K562 (cell line): ENCODE measurements at places on chromosomes 4 and X. TPM values are rescaled to one million over a fixed set of nuclear protein-coding genes. Genes with fewer than 3 reads are reported as not detected.

The BST1 gene
- total RNA-seq = not detected in 2 replicates

The CSN3 gene
- not detected in 2 replicates for total RNA-seq

The HTN3 gene
- total RNA-seq = not detected in 2 replicates

The FAM9C gene
- not detected in 2 replicates for total RNA-seq

The SULT1E1 gene
- not detected in 2 replicates for total RNA-seq

The SPIN2A gene
- 0.60 and 0.65 TPM in 2 replicates for total RNA-seq

The TRIM2 gene
- total RNA-seq = 0.09 and 0.16 TPM in 2 replicates

The AIFM1 gene
- total RNA-seq = 80.7 and 85.2 TPM in 2 replicates

The IL3RA gene
- not detected in 2 replicates for total RNA-seq

The MMGT1 gene
- total RNA-seq = 25.0 and 25.2 TPM in 2 replicates

The MAGEC3 gene
- total RNA-seq = not detected in 2 replicates

The TBC1D8B gene
- total RNA-seq = 0.07 and 0.16 TPM in 2 replicates

GRCh38 chr4:70761276-70761816 is 39.6 kb downstream of the RUFY3 start:
- H3K36me3 ChIP-seq = peaks cover 8% of the 10 kb centered on the region; the same call in 2 of the 3 replicates
- no peak for DNase-seq
- H3K27ac ChIP-seq = no peak overlapping the region
- H3K4me3 ChIP-seq = no peak overlapping the region
- no peaks in the 10 kb centered on the region for H3K27me3 ChIP-seq

GRCh38 chrX:110318664-110318968 is 731 bp upstream of the AMMECR1 start:
- DNase-seq = no peak
- peaks cover 2% of the 10 kb centered on the region; the same call in 1 of the 3 replicates for H3K36me3 ChIP-seq
- peak overlapping the region; percentile 90 for H3K27ac ChIP-seq

DNA sequence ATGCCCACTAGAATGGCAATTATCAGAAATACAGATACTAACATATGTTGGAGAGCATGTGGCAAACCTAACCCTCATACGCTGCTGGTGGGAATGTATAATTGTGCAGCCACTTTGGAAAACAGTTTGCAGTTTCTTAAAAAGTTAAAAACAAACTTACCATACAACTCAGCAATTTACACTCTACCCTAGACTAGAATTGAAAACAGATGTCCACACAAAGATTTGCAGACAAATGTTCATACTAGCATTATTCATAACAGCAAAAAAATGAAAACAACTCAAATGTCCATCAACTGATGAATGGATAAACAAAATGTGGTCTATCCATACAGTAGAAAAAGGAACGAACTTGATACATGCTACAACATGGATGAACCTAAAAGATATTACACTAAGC is 64.4 kb downstream of the SLC9A7 start:
- H3K4me1 ChIP-seq = no peaks in the 10 kb centered on the region
- no peaks in the 10 kb centered on the region for H3K27me3 ChIP-seq
- H3K4me3 ChIP-seq = no peak overlapping the region
- no peak for DNase-seq

DNA sequence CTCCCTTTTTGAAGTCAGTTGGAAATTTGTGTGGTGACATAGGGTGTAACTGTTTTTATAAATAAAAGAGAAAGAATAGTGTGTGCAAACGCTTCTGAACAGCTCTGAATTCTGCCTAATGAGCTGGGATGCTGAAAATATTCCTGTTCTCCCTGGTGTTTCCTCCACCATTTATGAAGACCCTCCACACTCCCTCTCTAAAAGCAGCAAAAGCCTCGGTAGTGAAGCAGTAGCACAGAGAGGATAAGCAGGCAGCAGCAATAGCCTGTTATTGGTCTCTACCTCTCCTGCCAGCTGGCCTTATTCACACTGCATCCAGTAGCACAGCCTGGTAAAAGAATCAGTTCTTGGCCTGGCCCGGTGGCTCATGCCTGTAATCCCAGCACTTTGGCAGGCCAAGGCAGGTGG is 406.1 kb downstream of the IQCM start:
- no peaks in the 10 kb centered on the region for H3K27me3 ChIP-seq
- H3K27ac ChIP-seq = no peak overlapping the region
- no peak overlapping the region for H3K4me3 ChIP-seq
- no peaks in the 10 kb centered on the region for H3K36me3 ChIP-seq

GRCh38 chr4:15689540-15689939 is 7.9 kb downstream of the FAM200B start:
- H3K36me3 ChIP-seq = peaks cover 36% of the 10 kb centered on the region
- no peak overlapping the region for H3K27ac ChIP-seq
- DNase-seq = no peak
- H3K27me3 ChIP-seq = no peaks in the 10 kb centered on the region
- H3K4me3 ChIP-seq = no peak overlapping the region

DNA sequence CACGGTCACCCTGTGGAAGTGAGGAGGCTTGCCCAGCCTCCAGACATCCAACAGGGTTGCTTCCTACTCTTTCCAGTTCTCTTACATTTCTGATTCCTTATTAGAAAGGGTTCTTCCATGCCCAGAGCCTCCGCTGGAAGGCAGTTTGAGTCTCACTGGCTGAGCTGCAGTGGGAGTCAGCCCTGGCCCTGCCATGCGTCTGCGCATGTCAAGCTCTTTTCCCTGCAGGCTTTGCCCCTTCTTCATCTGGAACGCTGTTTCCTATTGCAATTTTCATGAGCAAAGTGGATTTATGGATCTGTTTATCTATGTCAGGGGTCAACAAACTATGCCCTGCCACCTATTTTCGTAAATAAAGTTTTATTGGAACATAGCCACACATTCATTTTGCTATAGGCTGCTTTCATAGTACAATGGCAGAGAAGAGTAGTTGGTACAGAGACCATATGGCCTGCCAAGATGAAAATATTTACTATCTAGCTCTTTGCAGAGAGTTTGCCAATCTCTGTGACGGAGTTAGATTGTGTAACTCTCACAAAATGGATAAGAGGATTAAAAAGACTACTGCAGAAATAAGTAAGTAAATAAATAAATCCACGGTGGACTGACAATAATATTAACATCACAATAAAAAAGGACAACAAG is 3.9 kb upstream of the CHRNA9 start:
- DNase-seq = no peak
- H3K27ac ChIP-seq = no peak overlapping the region
- no peaks in the 10 kb centered on the region for H3K36me3 ChIP-seq
- H3K4me3 ChIP-seq = no peak overlapping the region
- H3K27me3 ChIP-seq = peaks cover 46% of the 10 kb centered on the region

GRCh38 chrX:71253253-71254091 is 468 bp downstream of the ZMYM3 start:
- DNase-seq = peak; percentile 77
- no peaks in the 10 kb centered on the region for H3K27me3 ChIP-seq
- peak overlapping the region; percentile 87 for H3K27ac ChIP-seq
- peaks cover 24% of the 10 kb centered on the region; the same call in 2 of the 3 replicates for H3K4me1 ChIP-seq

DNA sequence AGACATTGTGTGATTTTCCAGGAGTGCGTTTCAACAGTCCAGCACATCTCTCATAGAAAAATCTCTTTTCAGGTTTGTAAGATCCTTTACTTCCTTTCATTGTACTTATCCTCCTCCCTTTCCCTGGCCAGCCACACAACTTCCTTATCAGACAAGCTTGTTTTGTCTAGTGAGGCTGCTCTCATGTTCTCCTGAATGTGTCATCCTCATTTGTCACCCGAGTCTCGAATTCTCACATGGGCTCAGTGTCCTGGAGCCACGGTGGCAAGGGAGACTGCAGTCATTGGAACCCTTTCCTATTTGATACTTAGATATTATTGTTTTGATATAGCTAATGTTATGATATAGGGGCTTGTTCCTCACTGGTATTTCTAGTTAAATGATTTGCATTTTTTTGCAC is 16.9 kb downstream of the SYNPO2 start:
- no peak overlapping the region for H3K27ac ChIP-seq
- no peak overlapping the region for H3K4me3 ChIP-seq
- no peaks in the 10 kb centered on the region for H3K36me3 ChIP-seq
- H3K27me3 ChIP-seq = no peaks in the 10 kb centered on the region
- H3K4me1 ChIP-seq = no peaks in the 10 kb centered on the region

- H3K36me3 ChIP-seq = no peaks in the 10 kb centered on the region
- no peak overlapping the region for H3K27ac ChIP-seq
- no peaks in the 10 kb centered on the region for H3K4me1 ChIP-seq
- no peaks in the 10 kb centered on the region for H3K27me3 ChIP-seq
- no peak overlapping the region for H3K4me3 ChIP-seq
- no peak for DNase-seq
Observed at GRCh38 chrX:8846266-8846665, 45.1 kb upstream of the FAM9A start.

GRCh38 chr4:94551643-94552564 is 100.2 kb downstream of the PDLIM5 start:
- no peak overlapping the region for H3K4me3 ChIP-seq
- H3K36me3 ChIP-seq = no peaks in the 10 kb centered on the region; the same call in 2 of the 3 replicates
- H3K4me1 ChIP-seq = peaks cover 24% of the 10 kb centered on the region
- DNase-seq = no peak

- no peak overlapping the region for H3K4me3 ChIP-seq
- H3K27me3 ChIP-seq = no peaks in the 10 kb centered on the region
- no peak overlapping the region for H3K27ac ChIP-seq
- no peaks in the 10 kb centered on the region for H3K36me3 ChIP-seq
- no peaks in the 10 kb centered on the region for H3K4me1 ChIP-seq
Observed at GRCh38 chr4:146456681-146457080, 65.1 kb downstream of the SLC10A7 start.

DNA sequence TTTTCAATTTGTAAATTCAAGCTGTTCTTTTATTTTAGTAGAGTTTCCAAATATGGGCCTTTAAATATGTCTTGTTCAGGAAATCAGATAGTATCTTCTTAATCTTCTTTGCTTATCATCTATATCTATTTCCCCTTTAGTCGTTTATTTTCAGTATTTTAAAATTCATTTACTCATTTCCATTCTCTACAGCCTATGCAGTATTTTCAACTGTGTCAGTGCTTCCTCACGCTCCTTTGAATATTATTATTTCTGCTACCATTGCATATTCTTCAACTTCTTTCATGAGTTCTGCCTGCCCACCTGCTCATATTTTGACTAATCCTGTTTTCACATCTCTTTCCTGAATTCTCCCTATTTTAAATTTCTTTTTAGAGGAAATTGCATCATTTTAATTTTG is 185.4 kb downstream of the DKK2 start:
- no peaks in the 10 kb centered on the region for H3K4me1 ChIP-seq
- no peak overlapping the region for H3K27ac ChIP-seq
- no peak for DNase-seq
- no peaks in the 10 kb centered on the region for H3K27me3 ChIP-seq

DNA sequence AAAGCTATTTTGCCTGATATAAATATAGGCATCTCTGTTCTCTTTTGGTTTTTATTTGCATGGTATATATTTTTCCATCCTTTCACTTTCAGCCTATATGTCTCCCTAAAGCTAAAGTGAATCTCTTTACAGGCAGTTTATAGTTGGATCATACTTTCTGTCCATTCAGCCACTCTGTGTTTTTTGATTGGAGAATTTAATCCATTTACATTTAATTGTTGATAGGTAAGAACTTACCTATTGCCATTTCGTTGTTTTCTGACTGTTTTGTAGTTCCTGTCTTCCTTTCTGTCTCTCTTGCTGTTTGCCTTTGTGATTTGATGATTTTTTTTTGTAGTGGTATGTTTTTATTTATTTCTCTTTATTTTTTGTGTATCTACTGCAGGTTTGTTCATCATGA is 155.9 kb upstream of the ANXA3 start:
- H3K27ac ChIP-seq = no peak overlapping the region
- no peaks in the 10 kb centered on the region for H3K36me3 ChIP-seq
- no peak for DNase-seq
- H3K27me3 ChIP-seq = no peaks in the 10 kb centered on the region
- no peaks in the 10 kb centered on the region for H3K4me1 ChIP-seq
- H3K4me3 ChIP-seq = no peak overlapping the region

DNA sequence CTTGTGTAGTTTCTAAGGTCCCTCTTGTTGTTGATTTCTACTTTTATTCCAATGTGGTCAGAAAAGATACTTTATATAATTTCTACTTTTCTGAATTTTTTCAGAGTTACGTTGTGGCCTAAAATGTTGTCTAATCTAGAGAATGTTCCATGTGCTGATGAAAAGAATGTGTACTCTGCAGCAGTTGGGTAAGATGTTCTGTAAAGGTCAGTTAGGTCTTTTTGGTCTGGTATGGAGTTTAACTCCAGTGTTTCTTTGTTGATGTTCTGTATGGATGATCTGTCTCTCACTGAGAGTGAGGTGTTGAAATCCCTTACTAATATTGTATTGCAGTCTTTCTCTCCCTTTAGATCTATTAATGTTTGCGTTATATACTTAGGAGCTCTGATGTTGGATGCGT is 37.0 kb upstream of the GPRIN3 start:
- no peak overlapping the region for H3K27ac ChIP-seq
- no peak overlapping the region for H3K4me3 ChIP-seq
- DNase-seq = no peak
- H3K27me3 ChIP-seq = no peaks in the 10 kb centered on the region
- H3K4me1 ChIP-seq = no peaks in the 10 kb centered on the region

- H3K4me3 ChIP-seq = no peak overlapping the region
- H3K4me1 ChIP-seq = no peaks in the 10 kb centered on the region
- no peak overlapping the region for H3K27ac ChIP-seq
- H3K27me3 ChIP-seq = no peaks in the 10 kb centered on the region
- no peak for DNase-seq
Observed at GRCh38 chr4:106907216-106907615, 128.9 kb downstream of the DKK2 start.

- no peak overlapping the region for H3K4me3 ChIP-seq
- no peak overlapping the region for H3K27ac ChIP-seq
- DNase-seq = no peak
- H3K36me3 ChIP-seq = no peaks in the 10 kb centered on the region
- no peaks in the 10 kb centered on the region for H3K4me1 ChIP-seq
Observed at GRCh38 chrX:110557864-110558263, 199.2 kb downstream of the RTL9 start.

DNA sequence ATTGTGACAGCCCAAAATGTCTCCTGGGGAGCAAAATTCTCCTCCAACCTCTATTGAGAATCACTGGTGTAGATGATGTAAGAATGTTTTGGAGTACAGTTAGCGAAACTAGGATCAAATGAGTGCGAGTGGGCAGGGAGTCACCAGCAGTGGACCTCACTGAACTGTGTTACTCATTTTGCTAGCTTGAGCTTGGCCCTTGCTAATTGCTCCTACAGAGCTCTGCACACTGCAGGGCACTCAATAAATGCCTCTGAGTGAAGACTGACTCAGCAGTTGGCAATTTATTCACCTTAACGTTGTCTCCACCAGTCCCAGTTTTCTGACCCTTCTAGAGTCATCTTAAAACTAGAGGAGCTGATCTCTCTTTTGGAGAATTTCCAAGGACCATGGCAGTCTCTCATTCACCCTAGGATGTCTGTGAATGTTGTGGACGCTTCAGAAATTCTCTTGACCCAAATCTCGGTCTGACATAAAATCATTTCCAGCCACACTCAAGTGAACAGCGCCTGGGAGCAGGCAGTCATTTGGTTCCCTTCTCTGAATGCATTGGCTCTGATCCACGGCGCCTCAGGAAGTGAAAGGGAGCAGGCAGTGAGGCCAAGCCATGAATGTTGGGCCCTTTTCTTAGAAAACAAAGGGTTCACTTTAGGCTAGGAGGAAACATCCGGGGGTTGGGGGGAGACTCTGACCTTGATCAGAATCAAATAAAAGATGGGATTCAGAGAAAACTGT is 148.1 kb downstream of the NWD2 start:
- H3K36me3 ChIP-seq = no peaks in the 10 kb centered on the region
- no peak for DNase-seq
- H3K27ac ChIP-seq = no peak overlapping the region
- H3K4me3 ChIP-seq = no peak overlapping the region
